ENCODE measurements at places on chromosomes 12 and 14. TPM values are rescaled to one million over a fixed set of nuclear protein-coding genes. Genes with fewer than 3 reads are reported as not detected.

UNC79 gene
- total RNA-seq = 0.02 TPM

GZMB gene
- not detected for total RNA-seq

PAX9 gene
- total RNA-seq = 2.5 TPM

PSEN1 gene
- 65.5 TPM for total RNA-seq

PSMA3 gene
- 274 TPM for total RNA-seq

RNFT2 gene
- 1.8 TPM for total RNA-seq

SLC6A15 gene
- 3.0 TPM for total RNA-seq

PKP2 gene
- 2.7 TPM for total RNA-seq

DEPDC4 gene
- 1.3 TPM for total RNA-seq

CCDC184 gene
- 3.1 TPM for total RNA-seq

HOXC4 gene
- total RNA-seq = 4.3 TPM

TSPAN19 gene
- not detected for total RNA-seq

GPR84 gene
- not detected for total RNA-seq

SLC5A8 gene
- total RNA-seq = not detected

PRICKLE1 gene
- total RNA-seq = 0.85 TPM

RBMS2 gene
- 17.4 TPM for total RNA-seq

NTS gene
- 57.2 TPM for total RNA-seq

ZDHHC22 gene
- 0.46 TPM for total RNA-seq

RGS6 gene
- not detected for total RNA-seq

CLEC4C gene
- not detected for total RNA-seq

FAM186B gene
- total RNA-seq = 0.15 TPM

AHNAK2 gene
- 238 TPM for total RNA-seq

CLEC9A gene
- total RNA-seq = not detected

ARHGAP9 gene
- 0.36 TPM for total RNA-seq

LPAR5 gene
- total RNA-seq = 0.67 TPM

LRTM2 gene
- total RNA-seq = 0.07 TPM

C3AR1 gene
- not detected for total RNA-seq

PLEKHD1 gene
- 0.04 TPM for total RNA-seq

KSR2 gene
- 0.53 TPM for total RNA-seq

ADSS1 gene
- total RNA-seq = 5.6 TPM

SIRT4 gene
- 0.88 TPM for total RNA-seq

GUCY2C gene
- not detected for total RNA-seq

P2RX7 gene
- not detected for total RNA-seq

IQSEC3 gene
- not detected for total RNA-seq

SYCP3 gene
- not detected for total RNA-seq

OVCH1 gene
- not detected for total RNA-seq

NPFF gene
- not detected for total RNA-seq

CLEC2A gene
- not detected for total RNA-seq

SDR39U1 gene
- 51.9 TPM for total RNA-seq

IAPP gene
- not detected for total RNA-seq

COL2A1 gene
- total RNA-seq = 0.13 TPM

GDF11 gene
- 5.0 TPM for total RNA-seq

CLEC1A gene
- total RNA-seq = not detected

MUCL1 gene
- total RNA-seq = not detected

BRF1 gene
- 29.8 TPM for total RNA-seq

TDP1 gene
- total RNA-seq = 16.7 TPM

ARF6 gene
- 74.8 TPM for total RNA-seq

ZNF641 gene
- 6.3 TPM for total RNA-seq

WSB2 gene
- 69.4 TPM for total RNA-seq

TMEM132C gene
- total RNA-seq = not detected
